ENCODE measurements at places on chromosomes 16 and 17. TPM values are rescaled to one million over a fixed set of nuclear protein-coding genes. Genes with fewer than 3 reads are reported as not detected.

DNA sequence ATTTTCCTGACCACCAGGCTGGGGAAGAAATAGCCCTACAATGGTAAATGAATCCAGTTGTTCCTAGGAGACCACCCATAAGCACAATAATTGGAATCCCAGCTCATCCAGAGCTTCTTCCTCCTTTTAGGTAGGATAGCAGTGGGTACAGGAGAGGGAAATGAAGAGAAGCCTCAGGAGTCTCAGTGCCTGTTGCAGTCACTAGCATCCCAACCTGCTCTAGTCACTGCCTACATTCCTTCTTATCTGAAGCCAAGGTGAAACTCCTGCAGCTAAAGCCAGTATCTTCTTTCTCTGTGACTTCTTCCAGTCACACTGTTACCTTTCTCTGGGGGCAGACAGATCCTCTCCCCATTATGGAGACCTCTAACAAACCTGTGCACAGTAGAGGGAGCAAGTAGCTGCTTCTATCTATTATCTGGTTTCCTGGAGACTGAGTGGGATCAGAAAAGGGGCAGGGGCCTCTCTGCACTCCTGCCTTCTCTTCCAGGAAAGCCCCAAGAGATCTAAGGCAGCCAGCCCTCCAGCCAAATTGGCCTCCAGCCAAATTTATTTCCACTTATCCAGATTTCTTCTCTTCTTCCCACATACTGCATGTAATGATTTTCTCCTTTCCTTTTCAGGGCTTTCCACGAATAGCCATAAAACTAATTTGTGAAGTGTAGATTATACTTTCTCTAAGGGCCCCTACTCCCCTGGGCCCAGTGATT, 85.5 kb downstream of the SSH2 start:
- DNase-seq, result peak; percentile 77

DNA sequence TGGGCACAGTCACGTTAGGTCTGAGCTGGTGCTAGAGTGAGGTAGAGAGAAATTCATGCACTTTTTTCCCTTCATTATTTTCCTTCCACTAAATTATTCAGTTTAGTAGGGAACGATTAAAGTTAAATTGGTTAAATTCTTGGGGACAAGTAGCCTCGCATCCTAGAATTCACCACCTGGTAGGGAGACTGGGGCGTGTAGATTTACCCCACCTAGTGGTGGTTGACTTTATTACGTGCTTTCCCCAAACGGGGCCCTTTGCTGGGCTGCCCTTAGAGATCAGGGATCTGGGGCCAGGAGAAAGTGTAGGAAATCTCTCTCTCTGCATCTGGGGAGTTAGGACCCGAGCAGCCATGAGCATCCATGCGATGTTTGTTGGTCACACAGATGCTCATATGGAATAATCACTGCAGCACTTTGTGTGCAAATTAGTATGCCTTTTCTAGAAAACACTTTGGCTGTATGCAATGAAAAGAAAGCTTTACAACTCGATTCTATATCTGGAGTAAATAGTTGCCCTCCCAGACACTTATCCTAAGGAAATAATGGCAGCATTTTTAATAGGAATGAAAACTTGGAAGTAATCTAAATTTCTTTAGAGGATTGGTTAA, 107.0 kb downstream of the PLCG2 start:
- DNase-seq, result peak; percentile 22

GRCh38 chr16:56029026-56029425, 153.9 kb upstream of the CES5A start:
- no peak for DNase-seq

GRCh38 chr17:74749279-74750038, 1.0 kb downstream of the NHERF1 start:
- DNase-seq, result no peak

- DNase-seq, result peak; percentile 13
Measured at GRCh38 chr17:5437721-5438317, 1.1 kb downstream of the C1QBP start.

- no peak for DNase-seq
Measured at GRCh38 chr16:66693149-66693548, 3.4 kb downstream of the CMTM4 start.

- peak; percentile 33 for DNase-seq
Measured at GRCh38 chr16:82623241-82623640, 3.5 kb upstream of the CDH13 start.

GRCh38 chr16:84194018-84194417, 3.1 kb downstream of the ADAD2 start:
- DNase-seq, result no peak

The IGSF6 gene
- not detected for total RNA-seq

The SOST gene
- 0.09 TPM for total RNA-seq

The TMC7 gene
- total RNA-seq, result 1.5 TPM
